Caki2 (cell line): ENCODE measurements at places on chromosomes 6 and 20. TPM values are rescaled to one million over a fixed set of nuclear protein-coding genes. Genes with fewer than 3 reads are reported as not detected.
A peak's percentile ranks its signal among the peaks of the same experiment; 100 is the strongest.

DNA sequence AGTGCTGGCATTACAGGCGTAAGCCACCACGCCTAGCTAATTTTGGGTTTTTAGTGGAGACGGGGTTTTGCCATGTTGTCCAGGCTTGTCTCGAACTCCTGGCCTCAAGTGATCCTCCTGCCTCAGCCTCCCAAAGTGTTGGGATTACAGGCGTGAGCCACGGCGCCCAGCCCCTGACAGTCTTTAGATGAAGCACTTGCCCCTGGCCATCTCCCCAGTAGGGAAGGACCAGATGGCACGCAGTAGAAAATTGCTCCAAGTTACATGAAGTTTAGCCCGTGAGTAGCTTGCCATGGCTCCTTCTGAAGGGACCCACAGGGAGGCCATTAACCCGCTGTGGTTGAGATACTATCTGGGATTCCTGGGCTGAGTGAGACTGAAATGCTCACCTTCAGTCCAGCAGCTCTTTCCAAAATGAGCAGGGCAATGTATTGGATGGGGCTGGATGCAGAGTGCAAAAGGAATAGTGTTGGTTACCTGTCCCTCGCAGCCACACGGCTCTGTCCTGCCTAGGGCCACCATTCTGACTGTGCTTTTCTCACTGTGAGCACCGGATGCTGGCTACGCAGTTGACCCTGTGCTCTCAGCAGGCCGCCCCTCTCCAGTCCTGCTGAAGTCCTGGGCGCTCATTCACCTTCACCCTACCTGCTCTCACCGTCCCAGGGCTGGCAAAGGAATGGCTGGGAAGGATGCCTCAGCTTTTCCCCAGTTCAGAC lies 66.9 kb downstream of the EFCAB8 start:
- no peak for DNase-seq

DNA sequence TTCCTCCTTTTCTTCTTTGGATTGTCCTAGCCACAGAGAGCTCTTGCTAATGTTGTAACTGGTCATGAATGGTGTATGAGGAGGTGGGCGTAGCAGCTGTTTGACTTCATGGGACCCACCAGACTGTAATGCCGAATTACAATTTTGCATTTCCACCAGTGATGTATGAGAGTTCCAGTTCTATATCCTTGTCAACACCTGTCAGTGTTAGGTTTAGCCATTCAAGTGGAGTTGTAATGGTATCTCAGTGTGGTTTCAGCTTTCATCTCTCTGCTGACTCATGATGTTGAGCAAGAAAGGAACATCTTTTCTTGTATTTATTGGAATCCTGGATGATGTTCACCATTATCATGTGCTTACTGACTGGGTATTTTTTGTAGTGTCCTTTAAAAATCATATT lies 5.1 kb downstream of the IGF2R start:
- DNase-seq: peak; percentile 48

GRCh38 chr20:62872862-62873261 lies 11.2 kb upstream of the TCFL5 start:
- DNase-seq: no peak

DNA sequence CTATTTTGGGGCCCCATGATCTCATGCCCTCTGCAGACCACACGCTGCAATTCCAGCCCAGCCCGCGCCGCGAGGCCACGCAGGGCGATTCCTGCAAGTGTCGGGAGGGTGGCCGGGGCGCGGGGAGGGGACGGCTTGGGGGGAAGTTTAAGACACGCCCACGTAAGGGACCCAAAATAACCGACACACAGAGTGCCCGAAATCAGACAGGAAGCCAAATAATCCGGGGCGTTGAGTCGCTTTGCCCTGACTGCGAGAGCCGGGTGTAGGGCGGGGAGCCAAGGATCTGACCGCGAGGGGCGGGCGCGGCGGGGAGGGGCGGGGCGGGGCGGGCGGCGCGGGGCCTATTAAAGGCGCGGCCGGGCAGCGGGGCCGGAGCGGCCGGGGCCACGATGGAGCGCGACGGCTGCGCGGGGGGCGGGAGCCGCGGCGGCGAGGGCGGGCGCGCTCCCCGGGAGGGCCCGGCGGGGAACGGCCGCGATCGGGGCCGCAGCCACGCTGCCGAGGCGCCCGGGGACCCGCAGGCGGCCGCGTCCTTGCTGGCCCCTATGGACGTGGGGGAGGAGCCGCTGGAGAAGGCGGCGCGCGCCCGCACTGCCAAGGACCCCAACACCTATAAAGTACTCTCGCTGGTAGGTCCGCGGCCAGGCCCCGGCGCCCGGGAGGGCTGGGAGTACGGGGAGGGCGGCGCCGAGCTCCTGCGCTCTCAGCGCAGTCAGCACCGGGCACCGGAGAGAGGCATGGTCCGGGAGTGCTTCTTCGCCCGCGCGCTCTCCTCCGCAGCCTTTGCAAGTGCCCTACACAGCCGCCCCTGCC lies at the start of gene ENPP1:
TSS of gene ENPP1 (plus strand) at position 377 of the 816 bp plus-strand sequence. CDS start at position 393, 16 bp downstream.
- peak; percentile 57 for DNase-seq

GRCh38 chr20:10584371-10584770 lies 89.4 kb downstream of the JAG1 start:
- DNase-seq: no peak

Gene INSM1
- not detected in 2 replicates for total RNA-seq

Gene SLC22A2
- 0.10 TPM in 1 of 2 replicates, not detected in the other for total RNA-seq

Gene MGME1
- 22.7 and 36.9 TPM in 2 replicates for total RNA-seq
